Suppressor macrophage treated with lipopolysaccharide for 4 hours (primary cell): ENCODE measurements at places on chromosomes 4 and X.
A peak's percentile ranks its signal among the peaks of the same experiment; 100 is the strongest.

DNA sequence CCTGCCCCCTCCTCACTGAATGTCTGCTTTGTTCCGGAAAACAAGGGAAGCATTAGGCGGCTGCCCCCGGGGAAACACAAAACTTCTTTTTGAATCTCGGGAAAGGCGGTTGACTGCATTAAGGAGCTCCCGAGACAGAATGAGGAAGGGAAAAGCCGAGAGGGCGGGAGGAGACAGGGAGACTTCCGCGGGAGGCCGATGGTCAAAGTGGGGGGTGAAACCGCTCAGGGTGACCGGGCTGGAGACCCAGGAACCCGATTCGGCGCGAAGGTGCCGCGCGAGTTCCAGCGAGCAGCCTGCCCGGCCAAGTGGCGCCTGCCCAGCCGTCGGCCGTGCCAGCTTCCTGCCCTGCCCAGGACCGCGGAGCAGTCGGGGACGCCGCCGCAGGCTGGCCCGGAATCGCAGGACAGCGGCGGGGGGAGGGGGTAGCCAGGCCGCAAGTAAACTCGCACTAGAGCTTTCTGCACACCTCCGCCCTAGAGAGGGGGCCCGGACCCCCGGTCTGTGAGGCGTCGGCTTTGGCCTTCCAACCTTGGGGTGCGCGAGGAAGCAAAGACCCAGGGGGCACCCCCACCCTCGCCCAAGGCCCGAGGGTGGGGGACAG is 55.1 kb upstream of the BCOR start:
- DNase-seq, result peak; percentile 37

DNA sequence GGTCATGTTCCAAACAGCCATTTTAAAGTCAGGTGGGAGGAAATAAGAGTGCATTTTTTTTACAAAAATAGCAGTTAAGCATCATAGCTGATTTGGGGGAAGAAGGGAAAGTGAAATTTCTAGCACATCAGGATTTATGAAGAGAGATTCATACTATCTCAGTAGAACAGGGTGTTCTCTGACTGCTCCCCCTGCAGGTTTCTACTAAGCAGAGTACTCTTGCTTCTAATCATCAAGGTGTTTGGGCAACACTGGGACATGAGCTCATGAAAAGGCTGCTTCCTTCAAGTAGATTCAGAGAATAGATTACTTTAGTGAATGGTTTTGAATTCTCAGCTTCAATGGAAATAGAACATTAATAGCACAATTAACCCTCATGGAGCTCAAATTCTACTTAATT is 591.4 kb upstream of the PCDH10 start:
- no peak for DNase-seq

- DNase-seq, result peak; percentile 80
These were observed 19.7 kb upstream of the PRPS2 start for GRCh38 chrX:12771445-12772069.

- no peak for DNase-seq
These were observed 200.0 kb upstream of the CASK start for GRCh38 chrX:42123369-42123768.

DNA sequence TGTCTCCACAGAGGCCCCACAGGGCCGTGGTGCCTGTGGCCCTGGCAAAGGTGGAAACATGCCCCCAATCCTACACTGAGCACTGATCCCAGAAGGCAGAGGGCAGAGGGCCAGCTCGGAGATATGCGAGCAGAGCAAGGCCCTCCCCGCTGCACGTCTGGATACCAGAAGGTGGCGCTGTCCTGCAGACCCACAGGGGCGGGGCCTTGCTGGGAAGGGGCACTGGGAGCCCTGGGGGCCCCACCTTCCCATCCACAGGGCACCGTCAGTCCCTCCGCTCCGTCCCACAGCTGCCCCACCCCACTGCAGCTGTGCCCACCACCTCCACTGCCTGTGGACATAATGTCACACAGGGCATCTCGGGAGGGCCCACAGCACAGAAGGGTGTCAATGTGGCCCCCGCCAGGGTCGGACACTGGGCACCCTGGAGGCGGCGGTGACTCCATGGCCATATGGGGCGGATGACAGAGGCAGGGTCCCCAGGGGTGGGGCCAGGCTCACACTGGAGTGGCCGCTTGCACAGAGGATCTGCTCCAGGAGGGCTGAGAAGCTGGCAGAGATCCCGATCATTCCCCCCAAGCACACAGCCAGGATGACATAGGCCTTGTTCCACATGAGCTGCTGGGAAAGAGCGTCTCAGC is 4.8 kb downstream of the SLC49A3 start:
- DNase-seq, result peak; percentile 67

GRCh38 chr4:3823496-3824341 is 57.5 kb downstream of the ADRA2C start:
- no peak for DNase-seq

GRCh38 chr4:17702641-17703040 is 78.8 kb downstream of the FAM184B start:
- DNase-seq, result no peak

GRCh38 chrX:113539599-113540356 is 699.1 kb upstream of the AMOT start:
- DNase-seq, result no peak

DNA sequence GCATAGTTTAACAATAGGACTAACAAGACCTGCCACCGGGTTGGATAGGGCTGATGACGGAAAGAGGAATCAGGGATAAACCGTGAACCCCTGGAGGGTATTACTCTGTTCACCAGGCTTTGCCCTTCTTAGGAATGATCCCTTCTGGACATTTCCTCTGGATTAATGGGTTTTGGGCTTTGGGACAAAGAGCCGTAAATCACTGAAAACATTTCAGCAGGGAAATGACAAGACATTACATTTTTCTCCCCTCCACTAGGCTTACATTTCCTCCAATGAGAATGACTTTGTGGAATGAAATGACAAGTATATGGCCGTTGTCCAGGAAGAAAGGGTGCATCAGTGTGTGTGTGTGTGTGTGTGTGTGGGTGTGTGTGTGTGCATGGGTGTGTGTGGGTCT is 25.9 kb upstream of the RBPJ start:
- DNase-seq, result no peak

DNA sequence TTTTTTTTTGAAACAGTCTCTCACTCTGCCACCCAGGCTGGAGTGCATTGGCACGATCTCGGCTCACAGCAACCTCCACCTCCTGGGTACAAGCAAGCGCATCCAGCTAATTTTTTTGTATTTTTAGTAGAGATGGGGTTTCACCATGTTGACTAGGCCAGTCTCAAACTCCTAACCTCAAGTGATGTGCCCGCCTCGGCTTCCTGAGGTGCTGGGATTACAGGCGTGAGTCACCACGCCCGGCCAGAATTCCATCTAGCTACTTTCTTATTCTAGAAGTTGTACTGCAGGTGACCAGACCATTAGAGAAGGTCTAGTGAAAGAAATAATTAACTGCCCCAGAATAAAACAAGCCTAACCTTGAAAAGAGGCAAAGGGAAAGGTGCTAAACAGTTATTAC is 2.3 kb downstream of the LRBA start:
- DNase-seq, result no peak

DNA sequence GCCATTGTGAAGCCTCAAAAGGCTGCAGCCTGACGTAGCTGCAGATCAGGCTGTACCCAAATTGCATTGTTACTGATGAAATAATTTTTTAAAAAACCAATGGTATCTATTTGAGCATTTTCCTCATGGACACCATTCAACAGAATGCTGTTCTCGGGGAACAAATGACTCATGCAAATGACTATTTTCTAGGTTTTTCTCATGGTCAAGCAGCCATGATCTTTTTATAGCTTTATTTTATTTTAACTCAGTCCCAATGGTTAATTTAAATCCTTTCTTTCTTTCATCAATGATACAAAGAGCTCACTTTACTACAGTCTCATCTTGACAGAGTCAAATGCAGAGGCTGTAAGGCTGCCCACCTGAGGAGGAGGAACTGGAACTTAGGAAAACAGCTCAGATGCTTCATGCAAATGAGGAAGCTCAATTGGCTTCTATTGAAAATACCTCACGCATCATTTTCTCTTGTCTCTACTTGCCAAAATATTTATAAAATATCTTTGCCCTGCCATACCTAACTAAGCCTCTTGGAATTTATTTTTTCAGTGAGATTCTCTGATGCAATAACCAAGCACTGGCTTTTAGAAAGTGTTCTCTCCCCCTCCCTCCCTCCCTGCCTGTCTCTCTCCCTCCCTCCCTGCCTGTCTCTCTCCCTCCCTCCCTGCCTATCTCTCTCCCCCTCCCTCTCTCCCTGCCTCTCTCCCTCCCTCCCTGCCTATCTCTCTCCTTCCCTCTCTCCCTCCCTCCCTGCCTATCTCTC is 81.0 kb downstream of the SORBS2 start:
- DNase-seq, result peak; percentile 12

DNA sequence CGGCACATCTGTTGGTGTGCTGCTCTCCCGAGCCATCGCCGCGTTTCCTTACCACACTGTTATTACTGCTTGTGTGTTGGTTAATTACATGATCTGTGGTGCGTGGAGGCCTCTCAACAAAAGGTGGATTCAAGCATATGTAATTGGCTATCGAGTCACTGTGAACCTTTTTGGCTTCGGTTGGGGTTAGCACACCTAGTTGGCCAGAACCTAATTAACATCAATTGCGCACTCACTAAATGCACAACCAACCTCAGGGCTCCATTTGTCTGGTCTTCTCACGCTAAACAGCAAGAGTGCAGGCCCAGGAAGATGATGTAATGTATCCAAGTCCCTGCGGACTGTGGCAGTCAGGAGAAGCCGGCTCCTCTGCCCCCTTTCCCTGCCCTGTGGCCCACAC is 17.4 kb downstream of the ENPP6 start:
- no peak for DNase-seq

DNA sequence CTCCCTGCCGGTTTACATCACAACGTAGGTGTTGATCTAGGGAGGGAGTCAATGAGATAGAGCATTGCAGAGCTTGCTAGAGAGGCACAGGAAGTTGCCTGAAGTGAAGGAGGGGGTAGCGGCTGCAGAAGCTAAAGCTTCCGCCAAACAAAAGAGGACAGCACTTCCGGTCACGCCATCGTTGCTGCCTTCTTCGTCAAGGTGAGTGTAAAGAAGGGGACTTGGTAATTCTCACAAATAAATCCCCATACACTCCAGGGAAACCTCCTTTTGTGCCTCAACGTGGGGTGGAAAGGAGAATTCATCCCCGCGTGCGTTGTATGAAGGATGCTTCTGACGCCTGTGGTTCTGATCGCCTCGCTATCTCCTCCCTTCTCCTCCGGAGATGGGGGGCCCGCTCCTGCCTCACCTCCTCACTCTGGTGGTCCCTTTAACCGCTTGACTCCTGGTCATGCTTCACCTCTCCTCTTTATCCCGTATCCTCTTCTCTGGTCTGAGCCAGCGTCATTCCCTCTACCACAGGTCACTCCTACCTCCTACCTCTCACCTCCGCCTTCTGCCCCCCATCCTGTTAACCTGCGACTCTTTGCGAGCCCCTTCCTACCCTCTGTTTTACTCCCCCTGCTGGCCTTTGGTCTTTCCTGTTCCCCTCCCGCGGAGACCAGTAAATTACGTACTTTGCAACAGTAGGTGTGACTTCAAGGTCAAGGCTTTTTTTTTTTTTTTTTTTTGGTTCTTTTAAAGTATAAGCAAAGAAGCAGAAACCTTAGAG is 59.9 kb downstream of the GSPT2 start:
- peak; percentile 30 for DNase-seq

DNA sequence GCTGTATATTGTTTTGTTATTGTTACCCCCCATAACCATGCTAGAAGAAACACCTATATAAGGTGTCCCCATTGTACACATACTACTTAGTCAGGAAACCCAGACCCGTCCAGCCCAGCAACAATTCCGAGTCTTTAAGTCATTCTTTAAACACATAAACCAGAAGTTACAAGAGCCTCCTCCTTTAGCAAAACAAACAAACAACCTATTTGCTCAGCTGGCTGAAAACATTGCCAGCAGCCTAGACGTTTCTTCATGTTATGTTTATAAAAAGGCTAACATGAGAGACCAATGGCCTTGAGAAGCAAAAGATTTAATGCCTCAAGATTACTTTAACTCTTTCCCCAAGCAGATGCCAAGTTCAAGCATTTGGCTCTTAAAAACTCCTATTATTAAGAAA is 1.4 kb downstream of the ACOX3 start:
- DNase-seq, result no peak

DNA sequence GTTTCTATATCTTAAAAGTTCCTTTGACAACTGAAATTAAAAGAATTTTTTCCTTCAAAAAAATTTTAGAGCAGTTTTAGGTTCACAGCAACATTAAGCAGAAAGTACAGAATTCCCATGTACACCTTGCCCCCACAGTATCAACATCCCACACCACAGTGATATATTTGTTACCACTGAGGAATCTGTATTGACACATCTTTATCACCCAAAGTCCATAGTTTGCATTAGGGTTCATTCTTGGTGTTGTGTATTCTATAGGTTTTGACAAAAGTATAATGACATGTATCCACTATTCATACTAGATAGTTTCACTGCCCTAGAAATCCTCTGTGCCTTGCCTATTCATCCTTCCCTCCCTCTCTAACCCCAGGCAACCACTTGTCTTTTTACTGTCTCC is 43.7 kb downstream of the FNIP2 start:
- no peak for DNase-seq

DNA sequence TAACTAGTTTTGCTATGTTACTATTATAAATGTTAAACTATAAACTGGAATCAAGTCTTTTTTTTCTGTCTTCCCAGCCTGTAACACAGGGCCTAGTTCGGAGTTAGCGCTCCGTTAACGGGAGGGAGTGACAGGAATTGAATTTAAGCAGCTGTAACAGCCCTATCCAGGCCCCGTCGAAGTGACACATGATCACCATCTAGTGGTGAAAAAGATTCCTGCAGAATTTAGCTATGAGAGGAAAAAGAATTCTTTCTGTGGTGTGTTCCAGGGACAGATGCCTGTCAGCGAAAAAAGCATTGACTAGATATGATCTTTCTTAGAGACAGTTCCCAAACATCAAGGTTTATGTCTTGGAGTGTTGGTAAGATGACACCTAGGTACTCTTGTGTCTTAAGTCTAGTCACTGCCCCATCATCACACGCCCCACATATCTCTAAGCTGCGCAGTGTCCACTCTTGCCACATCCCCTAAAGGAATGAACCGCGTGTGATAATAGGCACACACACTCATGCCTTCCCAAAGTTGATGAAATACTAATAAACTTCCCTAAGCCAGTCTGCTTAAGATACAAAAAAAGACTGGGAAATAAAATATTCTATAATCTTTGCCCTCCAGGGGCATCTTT is 2.1 kb downstream of the GAB3 start:
- DNase-seq, result peak; percentile 79

DNA sequence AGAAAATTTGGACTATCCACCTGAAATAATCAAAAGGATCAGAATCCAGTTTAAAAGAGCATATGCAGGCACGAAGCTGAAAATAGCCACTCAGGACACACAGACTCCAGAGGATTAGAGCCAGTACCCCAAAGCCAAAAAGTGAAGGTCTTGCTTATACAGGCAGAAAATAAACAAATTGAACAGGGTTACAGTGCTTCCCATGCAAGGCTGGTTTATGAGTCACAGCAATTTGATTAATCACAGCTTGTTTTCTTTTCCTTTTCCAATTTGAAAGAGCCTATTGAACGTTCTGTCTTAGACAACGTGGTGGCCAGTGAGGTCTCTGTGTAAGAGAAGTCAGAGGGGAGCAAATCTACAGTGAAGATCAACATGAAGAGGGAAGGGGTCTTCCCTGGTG is 10.2 kb downstream of the HGFAC start:
- DNase-seq, result no peak
